ENCODE measurements at places on chromosomes 16 and 17.

DNA sequence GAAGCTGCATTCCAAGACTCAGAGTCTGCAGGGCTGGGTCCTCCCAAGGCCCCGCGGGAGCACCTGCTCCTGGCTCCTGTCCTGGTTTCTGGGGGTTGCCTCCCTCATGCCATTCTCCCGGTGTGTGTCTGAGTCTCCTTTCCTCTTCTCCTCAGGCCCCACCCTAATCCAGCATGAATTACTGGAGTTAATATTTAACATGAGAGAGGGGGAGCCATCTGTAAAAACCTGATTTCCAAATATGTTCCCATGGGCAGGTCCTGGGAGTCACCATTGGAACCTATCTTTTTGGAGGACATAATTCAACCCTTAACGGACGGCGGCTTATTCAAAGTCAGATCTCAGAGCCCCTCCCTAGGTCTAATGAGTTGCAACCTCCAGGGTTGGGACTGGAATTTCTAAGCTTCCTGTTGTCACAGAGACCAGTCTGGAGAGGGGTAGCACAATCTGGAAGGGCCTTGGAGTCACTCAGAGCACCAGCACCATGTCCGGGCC is 5.4 kb downstream of the C17orf99 start:
- DNase-seq = no peak

DNA sequence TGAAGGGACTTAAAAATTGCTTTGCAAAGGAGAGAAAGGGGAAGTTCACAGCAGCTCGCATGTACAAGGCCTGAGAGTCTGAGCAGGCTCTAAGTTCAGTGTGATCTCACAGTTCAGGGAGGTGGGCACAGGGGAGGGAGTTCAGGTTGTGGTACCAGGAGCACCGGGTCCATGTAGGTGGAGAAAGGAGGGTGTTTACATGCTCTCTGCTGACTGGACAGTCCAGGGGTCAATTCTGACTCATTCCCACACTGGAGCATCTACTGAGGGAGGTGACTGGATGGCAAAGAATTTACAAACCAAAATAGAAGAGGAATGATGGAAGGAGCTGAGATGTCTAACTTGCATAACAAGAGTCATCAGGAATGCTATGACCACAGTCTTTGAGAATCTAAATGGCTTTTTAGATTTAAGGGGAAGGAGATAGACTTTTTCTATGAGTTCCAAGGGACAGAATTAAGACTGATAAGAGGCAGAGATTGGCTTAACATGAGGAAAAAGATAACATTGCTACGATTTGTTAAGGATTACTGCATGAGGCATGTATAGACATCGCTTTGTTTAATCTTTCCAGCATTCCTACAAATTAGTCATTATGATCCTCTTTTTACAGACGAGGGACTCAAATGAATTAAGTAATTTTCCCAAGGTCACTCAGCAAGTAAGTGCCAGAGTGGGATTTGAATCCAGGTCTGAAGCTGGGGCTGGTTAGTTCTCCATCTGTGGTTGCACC is 29.9 kb downstream of the MIS12 start:
- peak; percentile 63 for DNase-seq

GRCh38 chr16:73052576-73052975 is 4.6 kb upstream of the ZFHX3 start:
- no peak for DNase-seq

- no peak for DNase-seq
Measured at GRCh38 chr17:16991349-16992009, 19.6 kb upstream of the TNFRSF13B start.

GRCh38 chr16:56419740-56420548 is 5.4 kb downstream of the AMFR start:
- no peak for DNase-seq

DNA sequence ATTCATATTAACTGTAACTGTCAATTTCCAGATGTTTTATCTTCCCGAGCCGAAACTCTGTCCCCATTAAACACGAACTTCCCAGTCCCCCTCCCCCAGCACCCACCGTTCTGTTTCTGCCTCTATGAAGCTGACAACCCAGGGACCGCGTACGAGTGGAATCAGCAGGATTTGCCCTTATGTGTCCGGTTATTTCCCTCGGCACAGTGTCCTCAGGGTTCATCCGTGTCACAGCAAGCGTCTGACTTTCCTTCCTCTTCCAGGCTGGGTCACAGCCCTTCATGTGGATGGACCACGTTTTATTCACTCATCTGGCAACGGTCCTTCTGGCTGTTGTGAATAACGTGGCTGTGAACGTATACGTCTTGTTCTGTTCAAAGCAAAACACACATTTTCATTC is 31.3 kb downstream of the METRNL start:
- no peak for DNase-seq

GRCh38 chr17:65774787-65775186 is 213.3 kb upstream of the AXIN2 start:
- no peak for DNase-seq

DNA sequence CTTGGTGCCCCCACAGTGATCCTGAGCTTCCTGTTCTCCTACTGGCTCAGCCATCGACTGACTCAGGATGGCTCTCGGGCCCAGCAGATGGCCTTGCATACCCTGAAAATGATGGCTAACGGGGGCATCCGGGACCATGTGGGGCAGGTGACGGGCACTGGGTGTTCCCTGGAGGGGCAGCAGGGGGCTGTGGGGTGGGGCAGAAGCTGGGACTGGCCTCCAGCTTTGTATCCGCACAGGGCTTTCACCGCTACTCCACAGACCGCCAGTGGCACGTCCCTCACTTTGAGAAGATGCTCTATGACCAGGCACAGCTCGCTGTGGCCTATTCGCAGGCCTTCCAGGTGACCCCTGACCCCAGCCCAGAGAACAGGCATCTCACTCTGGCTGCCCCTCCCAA is 3.0 kb downstream of the SPATA20 start:
- no peak for DNase-seq

- no peak for DNase-seq
Measured at GRCh38 chr17:1179818-1180742, at the start of gene ABR. ABR (minus strand) TSS chr17:1179981; CDS start chr17:1179727, 254 bp downstream.

DNA sequence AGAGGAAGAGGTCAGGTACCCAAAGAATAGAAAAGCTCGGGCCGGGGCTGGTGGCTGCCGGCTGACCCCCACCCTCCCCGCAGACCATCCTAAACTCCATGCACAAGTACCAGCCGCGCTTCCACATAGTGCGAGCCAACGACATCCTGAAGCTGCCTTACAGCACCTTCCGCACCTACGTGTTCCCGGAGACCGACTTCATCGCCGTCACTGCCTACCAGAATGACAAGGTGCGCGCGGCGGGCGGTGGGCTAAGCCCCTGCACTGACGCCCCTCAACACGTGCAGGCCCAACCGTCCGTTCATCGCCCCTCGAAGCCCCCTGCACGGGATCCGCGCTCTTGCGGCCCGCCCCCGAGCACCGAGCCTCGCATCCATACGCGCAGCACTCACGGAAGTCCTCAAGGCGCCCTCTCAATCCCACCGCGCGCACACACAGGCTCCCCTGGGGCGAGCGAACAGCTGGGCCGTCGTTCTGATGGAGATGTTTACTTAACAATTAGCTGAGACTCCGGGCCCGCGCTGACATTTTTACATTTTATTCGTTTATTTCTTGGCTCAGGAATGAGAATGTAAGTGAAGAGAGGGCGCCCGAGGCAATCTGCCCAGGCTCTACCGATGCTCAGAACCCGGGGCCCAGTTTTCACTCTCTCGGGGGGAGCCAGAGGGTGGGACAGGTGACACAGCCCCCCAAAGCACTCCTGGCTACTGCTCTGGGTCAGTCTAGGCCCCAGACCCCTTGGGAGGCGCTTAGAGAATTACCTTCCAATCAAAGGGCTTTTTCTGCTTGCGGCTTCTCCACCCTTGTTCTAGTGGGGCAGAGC is 3.5 kb downstream of the TBX2 start:
- DNase-seq = no peak

GRCh38 chr17:75854881-75855309 is 240 bp downstream of the WBP2 start:
- no peak for DNase-seq

DNA sequence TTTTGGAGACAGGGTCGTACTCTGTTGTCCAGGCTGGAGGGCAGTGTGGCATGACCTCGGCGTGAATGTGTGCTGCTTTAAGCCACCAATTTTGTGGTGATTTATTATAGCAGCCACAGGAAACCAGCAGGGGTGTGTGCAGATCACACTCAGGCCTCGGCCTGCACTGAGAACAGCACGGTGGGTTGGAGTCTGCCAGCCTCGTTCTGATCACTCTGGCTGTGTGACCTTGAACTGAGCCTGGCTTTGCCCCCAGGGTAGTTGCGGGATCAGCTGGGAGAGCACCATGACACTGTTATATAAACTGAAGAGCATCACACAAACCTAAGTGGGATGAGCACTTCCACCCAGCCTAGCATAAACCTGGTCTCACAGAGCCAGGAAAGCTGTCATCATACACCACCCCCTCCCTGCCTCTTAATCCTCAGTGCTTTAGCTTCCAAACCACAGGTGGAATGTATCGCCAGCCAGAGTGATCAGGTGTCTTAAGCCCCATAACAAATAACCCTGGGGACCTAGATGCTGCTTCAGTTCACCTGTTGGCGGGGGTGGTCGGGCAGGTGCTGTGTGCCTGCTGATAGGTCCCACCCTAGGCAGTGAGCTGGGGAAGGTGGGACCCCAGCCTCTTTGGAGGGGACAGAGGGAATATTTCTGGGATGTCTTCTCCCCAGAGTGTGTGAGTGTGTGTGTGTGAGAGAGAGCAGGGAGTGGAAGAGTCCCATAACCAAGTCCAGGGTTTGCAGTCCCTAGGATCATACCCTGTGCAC is 28.6 kb upstream of the NDRG4 start:
- DNase-seq = no peak

GRCh38 chr16:86134802-86135461 is 236.0 kb downstream of the IRF8 start:
- DNase-seq = no peak

- no peak for DNase-seq
Measured at GRCh38 chr17:76989519-76989918, 121.3 kb downstream of the MGAT5B start.

- DNase-seq = no peak
Measured at GRCh38 chr16:4376126-4376892, 4.7 kb downstream of the VASN start.

DNA sequence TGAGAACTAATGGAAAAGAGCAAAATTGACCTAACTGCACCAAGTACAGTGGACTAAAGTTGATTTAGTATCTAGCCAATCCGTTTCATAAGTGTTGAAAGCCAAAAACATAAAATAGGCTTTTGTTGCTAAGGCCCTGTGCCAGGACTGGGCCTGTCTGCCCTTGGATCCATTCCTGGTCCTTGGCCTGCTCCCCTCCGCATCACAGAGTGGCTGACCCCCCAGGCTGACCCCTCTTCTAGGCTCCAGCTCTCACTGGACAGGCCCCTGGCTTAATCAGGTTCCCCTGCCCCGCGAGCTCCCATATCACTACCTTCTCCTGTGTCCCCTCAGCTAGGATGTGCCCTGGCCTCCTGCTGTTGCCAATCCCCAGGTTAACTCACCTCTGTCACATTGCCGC is 313.6 kb upstream of the MYOCD start:
- no peak for DNase-seq

GRCh38 chr17:37259030-37259735 is 116.6 kb upstream of the C17orf78 start:
- DNase-seq = no peak

DNA sequence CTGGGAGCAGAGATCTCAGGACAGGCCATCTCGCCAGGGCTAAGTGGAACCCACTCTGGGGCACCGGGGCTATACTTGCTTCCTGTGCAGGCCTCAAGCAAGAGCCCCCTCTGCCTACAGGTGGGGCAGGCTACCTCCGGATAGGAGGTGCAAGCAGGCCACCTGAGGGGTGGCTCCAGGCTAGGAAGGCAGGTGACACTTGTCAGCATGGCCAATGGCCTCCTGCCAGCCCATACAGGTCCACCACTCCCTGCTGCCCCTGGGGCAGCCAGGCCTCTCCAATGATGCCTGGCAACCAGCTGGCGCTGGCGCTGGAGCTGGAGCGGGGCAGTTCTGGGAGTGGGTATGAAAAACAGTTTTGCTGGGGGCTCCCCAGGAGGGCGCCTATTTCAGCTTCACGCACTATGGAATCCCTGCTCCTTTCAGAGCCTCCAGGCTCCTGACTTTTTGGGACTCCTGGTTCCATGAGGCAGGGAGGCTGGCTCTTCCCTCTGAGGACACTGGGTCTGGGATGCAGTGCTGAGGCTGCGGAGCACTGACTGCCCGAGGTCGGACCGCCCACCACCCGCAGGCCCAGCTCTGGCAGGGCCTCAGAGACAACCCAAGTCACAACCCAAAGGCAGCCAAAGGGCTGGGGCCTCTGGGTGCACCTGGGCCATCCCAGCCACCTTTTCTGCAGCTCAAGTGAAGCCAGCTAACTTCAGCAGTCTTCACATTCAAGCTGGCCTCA is 8.4 kb upstream of the SREBF1 start:
- DNase-seq = no peak

- DNase-seq = no peak
Measured at GRCh38 chr16:68802190-68802589, 41.1 kb upstream of the TANGO6 start.

DNA sequence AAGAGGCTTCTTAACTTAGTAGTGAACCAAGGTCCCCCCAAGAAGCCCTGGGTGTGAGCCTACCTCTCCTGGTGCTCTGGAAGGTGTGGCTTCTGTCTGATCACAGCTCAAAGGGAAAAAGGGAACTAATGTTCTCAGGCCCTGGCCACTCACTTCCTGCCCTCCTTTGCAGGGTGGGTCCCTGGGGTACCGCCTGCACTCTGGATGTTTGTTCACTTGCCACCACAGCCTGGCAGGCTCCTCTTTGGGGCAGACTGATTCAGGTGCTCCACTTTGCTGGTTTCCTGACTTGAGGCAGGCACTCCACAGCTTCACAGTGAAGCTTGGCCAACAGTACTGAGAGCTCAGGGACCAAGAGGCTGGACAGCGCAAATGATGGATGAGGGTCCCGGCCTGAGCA is 5.9 kb upstream of the MYO15A start:
- DNase-seq = no peak

GRCh38 chr17:14201021-14201987 is 35.4 kb downstream of the CDRT15 start:
- DNase-seq = no peak

GRCh38 chr17:7956228-7956965 is 24.4 kb downstream of the CNTROB start:
- DNase-seq = no peak

DNA sequence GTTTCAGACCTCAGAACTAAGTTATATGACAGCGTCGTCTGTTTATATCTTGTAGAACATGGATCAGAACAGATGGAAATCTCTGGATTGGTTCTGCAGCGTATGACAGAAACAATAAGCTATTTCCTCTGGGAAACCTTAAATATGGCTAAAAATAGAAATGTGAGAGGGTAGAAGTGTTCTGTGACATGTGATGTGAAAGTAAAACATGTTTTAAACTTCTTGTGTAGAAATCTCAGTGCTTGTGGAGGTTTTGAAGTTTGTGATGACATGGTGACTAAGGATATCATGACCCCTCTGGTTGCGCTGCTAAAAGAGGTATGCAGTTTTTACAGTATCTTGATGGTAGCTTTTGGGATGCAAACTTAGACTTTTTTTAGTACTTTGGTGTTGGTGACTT is 2.8 kb downstream of the HEATR3 start:
- DNase-seq = no peak

- no peak for DNase-seq
Measured at GRCh38 chr17:77164483-77165091, 23.8 kb downstream of the SEC14L1 start.
